ENCODE measurements at places on chromosomes 6 and 20.

GRCh38 chr6:151905854-151906253 lies 98.4 kb downstream of the ESR1 start:
- DNase-seq = no peak

DNA sequence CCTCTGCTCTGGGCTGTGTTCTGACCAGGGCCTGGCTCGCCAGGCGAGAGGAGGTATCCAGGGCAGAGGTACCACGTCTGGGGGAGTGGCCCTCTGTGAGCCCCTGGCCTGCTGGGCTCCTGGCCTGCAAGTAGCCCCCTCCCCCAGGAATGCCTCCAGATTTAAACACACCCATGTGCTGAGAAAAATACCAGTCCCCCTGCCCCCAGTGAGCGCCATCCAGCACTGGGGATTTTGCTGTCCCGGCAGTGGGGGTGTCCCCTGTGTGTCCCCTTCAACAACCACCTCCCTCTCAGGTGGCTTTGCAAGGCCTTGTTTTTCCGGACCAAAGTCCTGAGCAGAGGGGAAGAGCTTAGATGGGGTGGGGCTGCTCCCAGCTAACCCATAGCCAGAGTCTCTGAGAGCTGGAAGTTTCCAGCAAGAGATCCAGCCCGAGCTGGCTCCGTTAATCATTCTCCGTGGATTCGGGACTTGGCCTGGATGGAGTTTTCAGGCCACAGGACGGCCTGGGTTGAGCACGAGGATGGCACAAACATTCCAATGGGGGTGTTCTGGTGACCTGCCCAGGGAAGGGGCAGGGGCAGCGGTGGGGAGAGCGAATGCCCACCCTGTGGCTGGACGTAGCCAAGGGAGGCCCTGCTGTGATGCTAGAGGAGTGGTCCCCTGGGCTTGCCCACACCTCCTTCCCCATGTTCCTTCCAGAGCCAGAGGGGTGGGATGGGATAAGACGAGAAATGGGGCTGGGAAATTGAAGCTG lies 29.0 kb downstream of the PCK1 start:
- DNase-seq = no peak

DNA sequence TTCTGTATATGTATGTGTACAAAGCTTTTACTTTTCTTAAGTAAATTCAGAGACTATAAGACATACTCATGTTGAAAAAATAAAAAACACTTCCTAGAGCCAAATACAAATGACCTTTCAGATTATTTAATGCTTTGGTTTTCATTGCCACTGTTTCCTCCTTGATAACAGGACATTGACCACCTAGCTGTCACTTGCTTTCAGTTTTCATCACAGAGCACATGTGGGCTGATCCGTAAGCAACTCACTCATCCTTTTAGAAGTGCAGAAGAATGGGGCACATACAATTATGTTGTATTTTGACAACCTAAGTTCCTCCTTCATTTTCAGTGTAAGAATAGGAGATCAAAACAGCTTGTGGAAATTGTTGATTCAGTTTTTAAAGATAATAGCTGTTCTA lies 6.2 kb downstream of the ZBTB2 start:
- no peak for DNase-seq

GRCh38 chr6:10723567-10723881 lies 654 bp downstream of the TMEM14C start:
- no peak for DNase-seq

DNA sequence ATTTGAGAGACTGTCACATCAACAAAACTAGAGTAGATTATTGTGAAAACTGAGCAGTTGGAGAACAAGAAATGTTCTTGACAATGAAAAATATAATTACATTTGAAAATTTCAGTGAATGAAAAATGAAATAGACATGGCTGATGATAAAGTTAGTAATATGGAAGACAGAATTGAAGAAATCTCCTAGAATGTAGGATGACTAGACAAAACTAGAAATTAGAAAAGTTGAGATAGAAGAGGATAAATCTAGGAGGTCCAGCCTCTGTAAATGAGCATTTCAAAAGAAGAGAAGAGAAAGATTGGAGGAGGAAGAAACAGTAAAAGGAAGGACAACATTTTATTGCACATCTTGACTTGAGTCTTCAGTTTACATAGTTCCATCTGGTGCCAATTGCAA lies 178.7 kb downstream of the NFATC2 start:
- no peak for DNase-seq

DNA sequence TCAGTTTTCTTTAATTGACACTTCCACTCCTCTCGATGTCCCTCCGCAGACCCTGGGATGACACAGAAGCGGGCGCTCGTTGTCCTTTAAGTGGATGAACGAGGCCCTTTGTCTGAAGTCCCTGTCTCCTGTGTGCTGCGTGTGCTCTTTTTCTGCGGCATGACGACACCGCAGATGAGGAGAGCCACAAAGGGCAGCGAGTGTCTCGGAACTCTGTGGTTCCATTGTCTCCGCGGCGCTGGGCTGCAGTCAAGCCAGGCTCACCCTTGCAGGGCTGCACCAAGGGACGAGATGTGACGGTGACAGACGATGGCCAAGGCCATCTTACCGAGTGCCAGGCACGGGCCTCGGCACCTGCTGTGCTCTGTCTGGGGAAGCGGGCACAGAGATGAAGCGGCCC lies 10.6 kb downstream of the PRR18 start:
- no peak for DNase-seq
